Pons (tissue), 1 donor: ENCODE measurements at places on chromosomes 3 and 15.

DNA sequence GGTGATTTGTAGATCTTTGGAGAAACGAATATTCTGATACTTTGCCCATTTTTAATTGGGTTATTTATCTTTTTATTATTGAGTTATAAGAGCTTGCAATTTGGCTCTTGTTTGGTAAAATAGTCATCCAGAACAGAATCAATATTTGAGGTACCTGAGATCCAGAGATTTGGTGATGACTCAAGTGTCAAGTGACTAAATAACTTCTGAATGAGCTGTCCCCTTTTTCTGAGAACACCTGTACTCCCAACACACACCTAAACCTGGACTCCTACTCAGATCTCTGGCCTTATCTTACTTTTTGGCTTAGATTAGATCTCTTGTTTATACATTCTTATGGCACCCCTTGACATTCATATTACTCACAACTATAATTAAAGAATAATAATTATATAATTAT lies 3.1 kb upstream of the TRA2B start:
- DNase-seq = no peak

GRCh38 chr3:133206921-133207320 lies 168.7 kb downstream of the TMEM108 start:
- no peak for DNase-seq

DNA sequence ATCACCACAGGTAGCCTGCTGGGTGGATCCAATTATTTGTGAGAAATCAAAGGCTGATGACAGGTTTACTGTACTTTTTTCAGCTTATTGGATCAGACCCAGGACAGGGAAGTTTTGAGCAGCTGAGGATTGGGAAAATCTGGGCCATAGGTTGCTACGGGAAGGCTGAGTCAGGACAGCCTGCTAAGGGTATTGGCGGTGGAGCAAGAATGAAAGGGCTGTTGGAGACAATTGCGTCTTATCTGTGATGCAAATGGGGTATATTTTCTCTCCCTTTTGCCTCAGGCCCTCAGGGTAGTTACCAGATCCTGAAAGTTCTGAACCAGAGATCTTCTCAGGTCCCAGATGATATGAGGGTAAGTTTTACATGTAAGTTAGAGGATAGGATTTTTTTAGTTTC lies 317.7 kb downstream of the EDEM1 start:
- no peak for DNase-seq

DNA sequence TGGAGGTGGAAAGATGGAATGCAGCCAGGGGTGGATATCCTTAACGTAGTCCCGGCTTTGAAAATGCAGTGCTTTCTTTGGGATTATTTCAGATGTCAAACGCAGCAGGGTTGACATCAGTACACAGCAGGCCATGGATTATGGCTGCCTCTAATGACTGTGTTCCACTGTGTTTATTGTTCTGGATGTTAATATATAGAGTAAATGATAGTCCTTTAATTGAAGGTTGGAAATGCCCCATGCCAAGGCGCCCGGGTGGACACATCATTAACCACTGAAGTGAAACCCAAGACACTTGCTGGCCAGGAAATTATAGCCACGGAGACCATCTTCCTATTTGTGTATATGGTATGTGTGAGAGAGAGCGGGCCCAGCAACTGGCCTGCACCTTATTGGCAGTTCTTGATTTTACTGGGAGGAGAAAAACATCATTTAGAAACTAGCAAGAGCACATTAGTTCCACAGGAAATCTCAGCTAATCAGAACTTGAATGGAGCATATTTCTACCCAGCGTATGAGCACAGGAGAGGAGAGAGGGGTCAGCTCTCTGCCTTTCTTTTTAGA lies 254.9 kb upstream of the RASGRP1 start:
- no peak for DNase-seq

DNA sequence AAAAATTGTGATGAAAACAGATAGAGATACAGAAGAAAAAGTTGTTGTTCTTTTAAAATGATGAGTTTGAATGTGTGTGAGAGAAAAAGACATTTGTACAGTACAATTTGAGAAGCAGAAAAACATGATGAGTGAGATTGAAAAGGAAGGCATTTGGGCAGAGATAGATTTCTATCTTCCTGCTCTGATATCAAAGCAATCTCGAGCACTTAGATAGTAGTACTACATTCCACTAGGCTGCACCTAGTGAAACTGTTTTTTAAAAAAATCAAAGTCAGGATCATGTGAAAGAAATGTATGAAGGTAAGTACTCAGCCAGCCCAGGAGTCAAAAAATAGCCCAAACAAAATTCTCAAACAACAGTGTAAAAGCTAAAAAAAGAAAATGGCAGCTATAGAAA lies 104.1 kb upstream of the UBE2E2 start:
- no peak for DNase-seq

DNA sequence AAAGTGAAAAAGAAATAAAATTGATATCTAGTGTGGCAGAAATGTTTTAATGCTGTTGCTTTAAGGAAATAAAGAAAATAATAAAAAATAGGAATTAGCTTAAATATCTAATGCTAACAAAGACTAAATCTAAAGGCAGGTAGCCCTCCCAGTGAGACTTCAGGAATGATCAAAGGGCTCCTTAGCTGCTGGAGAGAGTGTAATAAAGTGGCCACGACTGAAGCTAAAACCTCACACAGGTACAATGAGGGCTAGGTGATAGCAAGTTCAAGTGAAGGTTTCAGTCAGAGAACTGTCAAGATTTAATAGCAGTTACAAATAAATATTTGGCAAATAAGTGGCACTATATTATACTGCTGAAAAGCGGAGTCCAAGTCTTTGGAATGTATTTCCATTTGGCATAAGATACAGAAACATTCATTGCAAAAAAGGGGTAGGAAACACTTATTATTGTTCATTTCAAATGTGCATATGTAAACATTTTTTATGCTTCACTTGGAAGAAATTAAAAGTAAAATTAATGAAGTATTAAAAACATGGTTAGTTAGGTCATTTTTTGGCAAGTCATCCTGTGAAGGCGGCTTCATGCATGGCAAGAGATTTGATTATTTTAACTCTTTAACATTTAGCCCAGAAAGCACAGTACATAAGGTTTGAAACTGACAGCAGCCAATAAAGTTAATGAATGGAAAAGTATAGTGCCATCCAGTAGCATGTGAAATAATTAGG lies 168.2 kb downstream of the ECT2 start:
- DNase-seq = no peak

DNA sequence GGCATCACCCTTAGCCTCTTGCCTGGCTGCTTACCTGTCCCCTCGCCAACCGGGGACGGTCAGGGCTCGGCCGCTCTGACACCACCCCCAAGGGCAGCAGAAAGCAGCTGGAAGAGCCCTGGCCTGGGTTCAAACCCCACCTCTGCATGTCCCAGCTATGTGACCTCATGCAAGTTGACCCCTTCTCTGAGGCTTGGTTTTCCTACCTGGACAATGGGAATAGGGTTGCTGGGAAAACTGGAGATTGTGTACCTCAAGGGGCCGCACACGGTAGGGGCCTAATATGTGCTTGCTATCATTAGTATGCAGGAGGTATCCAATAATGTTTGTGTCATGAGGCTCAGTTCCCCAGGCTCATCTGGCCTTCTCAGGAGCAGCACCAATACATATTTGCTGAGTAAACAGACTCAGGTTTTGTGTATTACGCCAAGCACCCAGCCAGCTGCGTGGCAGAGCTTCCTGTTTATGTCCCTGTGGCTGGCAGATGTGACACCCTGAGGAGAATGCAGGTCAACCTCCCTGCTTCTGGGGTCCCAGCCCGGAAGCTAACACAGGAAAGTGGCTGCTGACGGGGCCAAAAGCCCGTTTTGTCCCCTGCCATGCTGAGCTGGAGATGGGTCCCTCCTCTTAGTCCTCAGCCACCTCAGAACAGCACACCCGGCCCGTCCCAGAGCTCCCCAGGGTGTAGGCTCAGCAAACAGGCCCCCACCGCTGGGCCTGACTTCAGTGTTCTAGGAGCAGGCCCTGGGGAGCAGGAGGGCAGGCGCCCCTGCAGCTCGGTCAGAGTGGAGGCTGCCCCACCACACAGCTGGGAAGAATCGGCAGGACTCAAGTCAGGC lies 29.7 kb downstream of the PLXND1 start:
- no peak for DNase-seq

GRCh38 chr3:4416427-4416945 lies 50.6 kb downstream of the SUMF1 start:
- DNase-seq = no peak

DNA sequence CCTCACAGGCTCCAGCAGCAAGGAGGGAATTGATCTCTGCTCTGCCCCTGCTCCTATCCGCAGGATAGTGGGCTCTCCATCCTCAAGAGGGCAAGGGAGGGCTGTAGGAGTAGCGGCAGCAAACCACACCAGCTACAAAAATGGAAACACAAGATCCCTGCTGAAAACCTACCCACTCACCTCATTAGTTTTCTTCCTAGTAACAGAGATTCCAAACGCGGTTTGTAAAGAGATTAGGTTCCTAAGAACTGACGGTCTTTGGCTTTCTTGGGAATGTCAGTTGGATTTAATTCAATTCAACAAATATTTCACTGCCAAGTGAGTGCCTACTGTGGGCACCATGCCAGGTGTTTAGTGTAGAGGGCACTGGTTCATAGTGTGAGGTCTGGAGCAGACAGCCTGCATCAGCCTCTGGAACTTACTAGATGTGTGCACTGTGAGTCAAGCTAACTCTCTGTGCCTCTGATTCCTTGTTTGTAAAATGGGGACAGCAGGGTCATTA lies 84.7 kb downstream of the MRPL46 start:
- no peak for DNase-seq

GRCh38 chr3:53843195-53844177 lies 2.7 kb downstream of the CHDH start:
- DNase-seq = no peak

DNA sequence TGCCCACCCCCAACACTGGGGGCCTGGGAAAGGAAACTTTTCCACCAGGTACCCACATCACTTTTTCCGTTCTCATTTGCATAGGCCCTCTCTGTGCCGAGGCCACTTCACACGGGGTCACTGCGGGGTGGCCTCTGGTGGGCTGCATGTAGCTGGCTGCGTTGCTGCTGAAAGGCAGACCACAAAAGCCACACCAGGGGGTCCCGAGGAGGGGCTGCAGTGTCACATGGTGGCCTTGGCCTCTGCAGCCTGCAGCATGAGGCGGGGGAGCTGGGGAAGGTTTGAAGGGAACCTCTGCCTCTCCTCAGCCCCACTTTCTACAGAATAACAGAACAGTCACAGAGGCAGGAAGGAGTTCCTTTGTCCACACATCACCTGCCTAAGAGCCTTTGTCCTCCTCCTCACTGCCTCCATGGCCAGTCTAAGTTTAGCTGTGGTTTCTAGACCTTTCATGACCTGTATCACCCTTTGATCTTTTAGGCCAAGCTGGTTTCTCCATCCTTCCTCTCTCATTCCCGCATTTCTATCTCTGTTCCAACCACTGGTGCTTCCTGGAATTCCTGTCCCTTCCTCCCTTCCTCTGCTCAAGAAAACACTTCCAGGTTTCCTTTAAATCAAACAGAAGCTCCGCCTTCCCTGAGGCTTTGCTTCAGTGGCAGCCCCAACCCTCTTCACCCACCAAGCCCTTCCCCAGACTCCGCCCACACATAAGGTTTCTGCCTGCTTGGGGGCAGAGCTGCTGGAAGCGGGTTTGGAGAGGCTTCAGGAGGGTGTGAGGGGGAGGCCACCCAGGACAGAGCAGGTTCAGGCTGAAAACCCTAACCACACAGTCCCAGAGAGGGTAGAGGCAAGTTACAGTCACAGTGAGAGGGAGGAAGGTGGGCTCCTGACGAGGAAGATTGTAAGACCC lies 150.7 kb upstream of the TLE3 start:
- DNase-seq = no peak

- no peak for DNase-seq
These were observed 790.7 kb downstream of the ROBO1 start for GRCh38 chr3:78977073-78977472.

DNA sequence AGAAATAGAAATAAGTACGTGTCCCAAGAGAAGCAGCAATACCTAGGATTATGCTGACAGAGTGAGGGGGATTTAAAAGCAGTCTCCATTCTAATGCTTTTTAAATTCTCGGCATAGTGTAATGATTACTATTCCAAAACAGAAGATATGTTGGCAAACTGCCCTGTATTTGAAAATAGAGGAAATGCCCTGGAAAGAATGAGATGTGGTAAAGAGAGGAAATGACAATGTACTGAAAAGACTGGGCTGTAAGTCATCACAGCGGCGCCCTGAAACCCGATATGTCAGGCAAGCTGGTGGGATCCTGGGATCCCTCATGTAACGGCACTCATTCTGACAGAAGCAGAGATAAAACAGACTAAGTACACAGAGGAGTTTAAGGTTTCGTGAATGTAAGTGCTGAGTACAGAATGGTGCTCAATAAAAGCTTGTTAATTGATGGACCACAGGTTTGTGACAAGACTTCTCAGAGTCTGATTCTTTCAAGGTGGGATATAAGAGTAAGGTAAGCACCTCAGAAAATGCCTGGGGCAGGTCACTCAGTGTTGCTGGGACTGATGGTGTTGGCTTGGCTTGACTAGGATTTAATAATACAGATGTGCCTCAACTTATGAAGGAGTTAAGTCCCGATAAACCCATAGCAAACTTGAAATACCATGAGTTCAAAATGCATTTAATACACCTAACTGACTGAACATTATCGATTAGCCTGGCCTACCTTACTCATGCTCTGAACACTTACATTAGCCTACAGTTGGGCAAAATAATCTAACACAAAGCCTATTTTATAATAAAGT lies 91.4 kb downstream of the NFKBIZ start:
- DNase-seq = peak; percentile 53

- no peak for DNase-seq
These were observed 36.6 kb downstream of the KLHL25 start for GRCh38 chr15:85757939-85758654.

DNA sequence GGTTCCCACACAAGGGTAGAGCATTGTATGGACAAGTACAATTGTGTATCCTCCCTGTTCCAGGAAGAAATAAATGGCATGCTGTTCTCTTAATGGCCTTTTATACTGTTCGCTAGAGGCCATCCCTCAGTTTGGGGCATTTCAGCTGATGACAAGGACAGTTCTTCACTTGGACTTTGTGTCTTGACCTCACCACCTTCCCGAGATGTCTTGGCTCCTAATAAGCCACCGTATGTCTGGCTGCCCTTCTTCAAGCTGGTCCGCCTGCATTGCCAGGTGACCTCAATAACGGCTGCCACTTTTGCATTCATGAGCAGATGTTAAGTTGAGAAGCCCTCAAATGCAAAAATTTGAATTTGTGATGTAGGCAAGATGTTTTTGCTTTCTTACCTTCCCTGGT lies 24.1 kb downstream of the ZBTB38 start:
- DNase-seq = peak; percentile 48

DNA sequence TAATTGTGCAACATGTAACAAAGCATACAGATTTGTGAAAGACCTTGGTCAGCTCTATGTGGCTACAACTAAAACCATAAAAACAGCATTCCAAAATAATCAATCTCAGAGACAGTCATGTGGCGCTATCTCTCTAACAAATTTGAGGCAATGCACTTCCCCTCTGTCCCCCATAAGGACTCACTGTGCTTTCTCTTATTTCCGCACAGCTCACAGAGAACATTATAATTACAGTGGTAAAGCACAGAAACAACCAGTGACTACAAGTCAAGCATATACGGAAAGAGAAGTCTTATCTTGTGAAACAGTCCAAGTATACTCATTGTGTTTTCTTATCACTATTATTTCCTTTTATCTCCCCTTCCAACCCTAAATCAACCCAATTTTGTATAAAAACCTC lies 64.3 kb downstream of the RYK start:
- DNase-seq = no peak

- DNase-seq = no peak
These were observed 31.9 kb downstream of the TRAK1 start for GRCh38 chr3:42123012-42123581.

GRCh38 chr3:130729154-130729553 lies 17.5 kb downstream of the PIK3R4 start:
- no peak for DNase-seq
